ENCODE measurements at places on chromosomes 6 and 20.

DNA sequence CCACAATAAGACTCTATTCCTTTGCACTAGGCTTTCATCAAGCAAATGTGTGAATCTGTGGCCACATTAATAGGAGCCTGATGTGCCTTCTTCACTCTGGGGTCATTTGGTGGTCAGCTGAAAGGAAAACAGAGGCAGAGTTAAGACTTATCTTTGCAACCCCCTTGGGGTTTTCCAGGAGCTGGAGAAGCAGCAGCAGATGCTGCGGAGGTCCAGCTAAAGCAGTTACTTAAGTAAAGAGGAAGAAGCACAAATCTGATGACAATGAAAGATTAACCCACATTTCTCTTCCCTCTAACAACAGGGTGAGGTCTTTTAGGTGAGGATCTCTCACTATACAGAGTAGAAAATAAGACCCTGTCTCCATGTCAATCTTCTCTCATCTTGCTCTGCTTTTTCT lies 45.4 kb upstream of the QKI start:
- no peak for DNase-seq

DNA sequence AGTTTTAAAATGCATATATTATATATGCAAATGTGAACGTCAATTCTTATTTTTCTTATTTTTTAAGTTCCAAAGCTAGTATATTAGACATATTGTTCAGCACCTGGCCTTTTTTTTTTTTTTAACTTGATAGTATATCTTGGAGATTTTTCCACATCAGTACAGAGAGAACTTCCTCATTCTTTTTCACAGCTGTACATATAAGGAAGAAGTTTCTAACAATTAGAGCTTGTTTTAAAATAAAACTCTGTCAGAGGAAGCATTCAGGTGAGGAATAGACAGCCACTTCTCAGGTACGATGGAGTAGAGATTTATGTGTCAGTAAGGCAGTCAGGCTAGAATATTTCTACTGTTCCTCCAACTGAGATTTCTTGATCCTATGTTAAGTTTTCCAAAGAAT lies 233.1 kb upstream of the SUPT3H start:
- no peak for DNase-seq

DNA sequence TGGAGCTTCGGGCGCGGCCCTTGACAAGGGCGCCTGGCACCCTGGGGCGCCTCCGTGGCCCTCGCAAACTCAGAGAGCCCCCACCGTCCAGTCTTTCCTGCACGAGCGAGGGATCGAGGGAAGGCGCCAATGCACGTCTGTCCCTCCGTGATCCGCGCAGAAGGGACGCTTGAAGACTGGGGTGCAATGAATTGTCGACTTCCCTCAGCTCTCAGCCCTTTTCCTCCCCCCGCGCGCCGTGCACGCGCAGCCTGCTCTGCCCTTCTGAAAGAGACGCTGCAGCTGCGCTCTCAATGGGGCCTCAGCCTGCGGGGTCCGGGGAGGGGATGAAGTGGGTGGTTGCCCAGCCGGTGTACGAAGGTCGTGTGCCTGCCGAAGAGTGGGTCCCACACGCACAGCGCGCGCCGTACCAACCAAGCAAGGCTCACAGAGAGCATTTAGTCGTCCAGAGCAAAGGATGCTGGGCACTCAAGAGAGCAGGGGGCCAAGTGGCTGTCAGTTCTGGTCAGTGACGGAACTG lies 5.5 kb upstream of the SOX4 start:
- DNase-seq = no peak

- DNase-seq = no peak
Observed at GRCh38 chr20:35583636-35584560, 31.7 kb upstream of the SPAG4 start.

GRCh38 chr6:14665827-14666724 lies 548.5 kb downstream of the CD83 start:
- no peak for DNase-seq

- DNase-seq = no peak
Observed at GRCh38 chr6:73691512-73691911, 4.5 kb upstream of the CD109 start.

DNA sequence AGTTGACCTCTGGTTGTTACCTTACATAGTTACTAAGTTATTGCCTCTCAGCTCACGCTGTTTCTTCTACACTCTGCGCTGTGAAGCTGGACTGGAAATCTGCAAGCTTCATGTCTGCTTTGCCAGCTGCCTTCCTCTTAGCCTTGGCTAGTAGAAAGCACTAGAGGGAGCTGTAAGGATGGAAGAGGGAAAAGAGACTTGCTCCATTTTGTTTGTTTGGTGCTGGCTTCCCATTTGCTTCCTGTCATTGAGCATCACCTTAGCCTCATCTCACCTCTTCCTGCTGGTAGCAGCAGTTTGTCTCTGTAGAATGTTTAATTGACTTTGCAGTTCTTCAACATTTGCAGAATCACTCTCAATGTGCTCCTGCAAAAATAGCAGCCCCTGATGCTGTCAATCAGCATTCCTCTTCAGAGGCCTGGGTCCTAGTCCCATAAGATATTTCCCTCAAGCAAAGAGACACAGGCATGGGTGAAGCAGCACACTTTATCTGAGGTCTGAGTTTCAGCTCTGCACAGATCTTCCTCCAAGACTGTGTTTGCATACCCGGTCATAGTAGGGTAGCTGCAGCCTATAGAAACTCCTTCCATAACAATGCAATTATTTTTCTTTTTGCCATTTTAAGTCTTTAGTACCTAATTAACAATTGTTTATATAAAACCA lies 302.2 kb upstream of the EPHA7 start:
- no peak for DNase-seq

DNA sequence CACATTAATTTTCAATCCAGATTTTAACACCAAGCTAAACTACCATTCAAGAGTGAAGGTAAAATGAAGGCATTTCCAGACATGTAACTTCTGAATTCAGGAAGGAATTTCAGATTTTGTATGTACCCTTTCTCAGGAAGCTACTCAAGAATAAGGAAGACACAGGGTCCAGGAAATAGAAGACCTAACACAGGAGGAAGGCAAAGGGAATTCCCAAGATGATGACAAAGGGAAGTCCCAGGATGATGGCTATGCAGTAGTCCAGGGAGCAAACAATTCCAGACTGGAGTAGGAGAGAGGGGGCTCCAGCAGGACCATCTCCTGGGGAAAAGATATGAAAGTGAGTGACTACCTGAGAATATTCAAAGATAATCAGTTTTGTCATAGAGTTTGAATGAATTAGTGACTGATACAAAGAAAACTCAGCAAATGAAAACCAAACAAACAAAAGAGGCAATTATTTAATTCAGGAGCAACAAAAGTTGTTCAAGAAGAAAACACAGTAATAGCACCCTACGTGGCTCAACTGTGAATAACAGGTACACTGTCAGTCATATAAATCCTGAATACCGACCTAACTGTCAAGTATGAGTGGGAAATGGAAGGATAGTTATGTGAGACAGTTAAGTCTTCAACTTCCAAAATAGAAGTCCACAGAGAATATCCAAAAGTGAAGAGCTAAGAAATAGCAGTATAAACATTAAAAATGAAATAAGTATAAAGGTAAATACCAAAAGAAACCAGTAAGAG lies 4.0 kb downstream of the RNF24 start:
- no peak for DNase-seq

GRCh38 chr6:137522831-137523230 lies 28.6 kb upstream of the OLIG3 start:
- no peak for DNase-seq

DNA sequence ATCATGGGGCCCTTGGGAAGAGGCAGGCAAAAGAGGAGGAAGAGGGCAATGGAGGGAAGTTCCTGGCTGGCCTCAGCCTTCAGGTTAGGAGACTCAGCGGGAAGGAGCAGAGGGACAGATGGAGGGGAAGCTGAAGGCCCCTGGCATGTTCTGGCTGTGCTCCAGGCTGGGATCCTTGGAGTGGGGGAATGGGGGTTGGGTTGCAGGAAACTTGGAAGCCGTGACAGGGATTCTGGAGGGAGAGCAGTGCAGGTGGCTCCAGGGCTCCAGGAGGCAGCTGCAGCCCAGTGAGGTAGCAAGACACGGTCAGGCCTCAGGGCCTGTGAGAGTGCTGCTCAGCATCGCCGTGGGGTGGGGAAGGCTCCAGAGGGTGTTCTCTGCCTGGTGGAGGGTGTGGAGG lies 64.6 kb upstream of the SCP2D1 start:
- DNase-seq = no peak

DNA sequence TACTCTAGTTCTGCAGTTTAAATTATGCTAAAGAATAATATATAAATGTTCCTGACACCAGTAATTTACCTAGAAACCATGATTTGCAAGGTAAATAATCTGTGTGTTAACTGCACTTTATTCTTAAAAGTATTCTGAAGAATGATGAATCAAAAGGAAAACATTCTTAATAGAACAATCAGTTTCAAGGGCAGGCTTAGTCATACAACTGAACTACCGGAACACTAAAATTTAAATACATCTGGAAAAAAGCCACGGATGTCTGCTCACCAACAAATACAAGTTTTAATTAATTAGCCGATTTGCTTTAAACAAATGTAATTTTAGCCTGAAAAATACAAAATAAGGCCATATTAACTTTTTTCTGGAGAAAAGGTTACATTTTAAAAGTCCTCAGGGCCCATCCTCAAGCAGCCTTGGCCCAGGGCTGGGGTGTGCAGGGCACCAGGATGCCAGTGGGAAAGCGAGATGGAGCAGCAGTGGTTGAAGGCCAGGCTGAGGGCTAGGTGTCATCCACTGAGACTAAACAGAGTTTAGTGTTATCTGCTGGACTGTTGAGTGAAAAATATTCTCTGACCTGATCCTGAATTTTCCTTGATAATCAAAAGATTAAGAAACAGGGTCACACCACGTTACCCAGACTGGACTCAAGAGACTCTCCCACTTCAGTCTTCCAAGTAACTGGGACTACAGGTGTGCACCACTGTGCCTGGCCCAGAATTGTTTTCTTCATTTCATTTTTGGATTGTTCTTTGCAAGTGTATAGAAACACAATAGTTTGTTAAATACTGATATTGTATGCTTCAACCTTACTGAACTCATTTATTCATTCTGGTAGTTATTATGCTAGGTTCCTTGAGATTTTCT lies 88.2 kb upstream of the DST start:
- DNase-seq = no peak

- no peak for DNase-seq
Observed at GRCh38 chr6:71465096-71465495, 176.5 kb downstream of the OGFRL1 start.

DNA sequence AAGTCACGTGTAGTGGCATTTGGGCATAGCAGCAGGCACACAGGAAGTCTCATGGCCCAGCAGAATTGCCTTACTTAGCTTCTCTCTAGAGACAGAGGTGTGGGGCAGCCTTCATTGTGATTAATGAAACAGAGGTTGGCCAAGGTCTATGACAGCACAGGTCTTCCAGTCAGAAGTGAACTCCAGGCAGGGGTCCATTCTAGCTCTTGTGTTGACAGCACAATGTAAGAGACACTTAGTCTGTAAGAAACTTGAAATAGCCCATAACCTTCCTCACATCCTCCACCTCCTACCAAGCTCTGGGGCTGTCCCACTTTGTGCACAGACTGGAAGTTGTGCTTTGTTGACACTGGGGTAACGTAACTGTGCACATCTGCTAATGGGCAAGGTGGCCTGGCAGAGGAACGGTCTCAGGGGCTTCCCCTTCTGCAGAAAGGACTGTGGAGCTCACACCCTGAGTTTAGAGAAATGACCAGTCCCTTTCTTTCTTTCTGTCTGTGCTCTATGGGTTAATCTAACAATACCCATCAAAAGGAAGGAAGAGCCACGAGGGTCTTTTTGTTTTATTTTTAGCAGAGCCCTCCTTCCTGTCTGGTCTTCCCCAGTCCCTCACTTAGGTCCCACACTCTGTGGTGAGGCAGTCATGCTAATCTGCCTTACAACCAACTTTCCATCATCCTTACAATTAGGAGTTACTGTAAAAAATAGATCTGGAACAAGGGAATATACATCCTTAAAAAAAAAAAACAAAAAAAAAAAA lies 35.6 kb upstream of the TAGAP start:
- no peak for DNase-seq

- DNase-seq = no peak
Observed at GRCh38 chr6:95599706-95600105, 22.4 kb downstream of the MANEA start.

DNA sequence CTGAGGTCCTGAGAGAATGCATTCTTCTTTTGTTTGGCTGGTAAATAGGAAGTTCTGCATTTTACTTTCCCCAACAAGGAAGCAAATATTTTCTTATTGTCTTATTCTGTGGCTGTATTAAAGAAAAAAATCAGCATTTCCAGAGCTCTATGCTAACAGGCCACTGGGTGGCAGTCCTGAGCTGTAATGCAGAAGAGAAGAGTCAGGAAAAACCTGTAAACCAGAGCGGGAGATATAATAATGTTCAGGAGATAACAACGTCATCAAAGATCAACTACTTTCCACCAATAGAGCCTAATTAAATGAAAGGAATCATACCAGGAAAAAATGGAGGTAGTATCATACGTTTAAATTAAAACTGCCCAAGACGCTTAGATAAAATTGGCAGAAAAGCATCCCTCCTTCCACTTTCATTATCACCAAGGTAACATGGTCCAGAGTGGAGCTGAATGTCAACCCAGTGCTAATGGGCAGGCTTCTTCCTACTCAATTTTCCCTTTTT lies 55.6 kb upstream of the CARMIL1 start:
- DNase-seq = no peak

DNA sequence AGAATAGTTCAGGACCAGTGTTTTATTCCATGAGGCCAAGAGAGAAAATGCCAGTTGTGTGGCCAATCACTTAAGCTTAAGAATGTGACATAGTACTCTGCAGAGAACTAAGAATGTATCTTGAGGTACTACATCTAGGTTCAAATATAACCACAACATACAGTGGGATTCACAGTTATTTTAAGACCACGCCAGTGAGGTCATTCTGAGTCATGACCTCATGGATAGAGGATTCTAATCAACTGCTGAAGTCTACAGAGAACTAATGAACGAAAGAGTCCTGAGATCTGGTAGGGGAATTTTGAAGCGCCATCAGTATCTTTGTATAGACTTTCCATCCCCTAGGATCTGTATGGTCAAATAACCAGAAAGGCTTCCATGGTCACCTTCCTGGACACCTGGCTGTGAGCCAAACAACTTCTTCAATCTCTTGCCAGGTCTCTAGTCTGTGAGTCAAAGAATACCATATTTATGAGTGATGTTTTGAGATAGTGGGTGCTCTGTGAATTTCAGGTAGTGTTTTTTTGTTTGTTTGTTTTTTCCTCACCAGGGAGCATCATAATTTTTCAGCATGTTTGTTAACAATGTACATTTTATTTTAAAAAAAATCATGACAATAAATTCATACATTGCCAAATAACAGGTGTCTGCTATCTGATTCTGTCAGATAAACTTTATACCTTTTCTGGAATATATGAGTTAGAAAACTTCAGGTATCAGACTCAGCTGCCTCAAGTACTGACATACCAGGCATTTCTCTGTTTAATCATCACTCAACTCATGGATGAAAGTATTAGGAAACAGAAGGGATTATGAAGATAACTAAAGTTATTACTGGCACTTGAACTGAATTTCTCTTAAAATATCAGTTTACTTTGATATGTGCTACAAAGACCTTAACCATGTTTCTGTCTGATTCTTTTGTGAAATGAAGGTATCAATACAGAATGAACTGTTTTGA lies 217.9 kb downstream of the PLCB4 start:
- DNase-seq = no peak

GRCh38 chr20:10467681-10468339 lies 32.7 kb downstream of the SLX4IP start:
- DNase-seq = no peak
